Keratinocyte (primary cell): ENCODE measurements at places on chromosomes 13 and 19.

GRCh38 chr19:44512326-44513298 is 12.3 kb upstream of the ZNF180 start:
- H3K4me1 ChIP-seq = no peaks in the 10 kb centered on the region
- H3K36me3 ChIP-seq = no peaks in the 10 kb centered on the region
- DNase-seq = peak; percentile 26
- no peak overlapping the region for H3K27ac ChIP-seq
- no peaks in the 10 kb centered on the region for H3K27me3 ChIP-seq

GRCh38 chr13:96417939-96418685 is 328.2 kb downstream of the HS6ST3 start:
- no peaks in the 10 kb centered on the region for H3K4me1 ChIP-seq
- no peak overlapping the region for H3K27ac ChIP-seq
- H3K27me3 ChIP-seq = no peaks in the 10 kb centered on the region
- no peak overlapping the region for H3K4me3 ChIP-seq
- no peak for DNase-seq
- H3K36me3 ChIP-seq = no peaks in the 10 kb centered on the region

- H3K4me3 ChIP-seq = no peak overlapping the region
- H3K36me3 ChIP-seq = peaks cover 2% of the 10 kb centered on the region
- no peak overlapping the region for H3K27ac ChIP-seq
- no peaks in the 10 kb centered on the region for H3K27me3 ChIP-seq
Observed at GRCh38 chr13:110352735-110353134, 45.7 kb downstream of the COL4A2 start.

DNA sequence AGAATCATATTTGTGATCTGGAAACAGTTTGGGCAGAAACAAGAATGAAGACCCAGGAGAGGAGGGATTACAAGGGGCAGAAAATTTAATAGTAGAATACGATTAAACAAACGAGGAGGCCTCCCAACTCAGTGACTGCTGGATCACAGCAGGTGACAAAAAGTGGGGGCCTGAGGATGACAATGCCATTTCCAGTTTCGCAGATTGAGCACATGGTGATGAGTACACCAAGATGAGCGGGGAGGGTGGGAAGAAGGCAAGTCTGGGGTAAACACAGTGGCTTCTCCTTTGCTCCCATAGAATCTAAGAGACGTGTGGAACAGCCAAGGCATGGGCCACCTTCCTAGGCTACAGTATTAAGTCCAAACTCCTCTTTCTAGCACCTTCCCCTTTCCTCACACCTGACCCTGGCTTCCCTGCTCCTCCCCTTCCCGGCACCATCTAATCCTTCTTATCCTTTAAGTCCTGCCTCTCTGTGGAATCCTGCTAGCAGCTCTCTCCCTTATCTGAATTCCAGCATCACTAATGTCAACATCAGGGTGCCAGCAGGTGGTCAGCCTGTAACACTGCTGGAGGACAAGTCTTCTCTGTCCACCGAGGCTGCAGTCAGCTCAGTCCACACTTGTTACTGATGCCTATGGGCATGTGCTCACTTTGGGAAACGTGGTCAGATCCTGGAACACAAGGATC is 13.5 kb downstream of the ATP7B start:
- DNase-seq = no peak
- H3K4me1 ChIP-seq = peaks cover 12% of the 10 kb centered on the region
- H3K27me3 ChIP-seq = peaks cover 12% of the 10 kb centered on the region
- no peak overlapping the region for H3K4me3 ChIP-seq
- H3K36me3 ChIP-seq = no peaks in the 10 kb centered on the region

- peak within 1 kb of the TSS; percentile 10 for H3K4me3 ChIP-seq
- H3K36me3 ChIP-seq = no peaks in the 10 kb centered on the region
- H3K27me3 ChIP-seq = no peaks in the 10 kb centered on the region
- no peak within 1 kb of the TSS for H3K27ac ChIP-seq
- H3K4me1 ChIP-seq = no peaks in the 10 kb centered on the region
- DNase-seq = no peak
Observed at GRCh38 chr13:44373601-44374347, at the start of gene SERP2. Gene SERP2 (plus strand): TSS chr13:44373824. CDS start chr13:44374026, 202 bp downstream.

DNA sequence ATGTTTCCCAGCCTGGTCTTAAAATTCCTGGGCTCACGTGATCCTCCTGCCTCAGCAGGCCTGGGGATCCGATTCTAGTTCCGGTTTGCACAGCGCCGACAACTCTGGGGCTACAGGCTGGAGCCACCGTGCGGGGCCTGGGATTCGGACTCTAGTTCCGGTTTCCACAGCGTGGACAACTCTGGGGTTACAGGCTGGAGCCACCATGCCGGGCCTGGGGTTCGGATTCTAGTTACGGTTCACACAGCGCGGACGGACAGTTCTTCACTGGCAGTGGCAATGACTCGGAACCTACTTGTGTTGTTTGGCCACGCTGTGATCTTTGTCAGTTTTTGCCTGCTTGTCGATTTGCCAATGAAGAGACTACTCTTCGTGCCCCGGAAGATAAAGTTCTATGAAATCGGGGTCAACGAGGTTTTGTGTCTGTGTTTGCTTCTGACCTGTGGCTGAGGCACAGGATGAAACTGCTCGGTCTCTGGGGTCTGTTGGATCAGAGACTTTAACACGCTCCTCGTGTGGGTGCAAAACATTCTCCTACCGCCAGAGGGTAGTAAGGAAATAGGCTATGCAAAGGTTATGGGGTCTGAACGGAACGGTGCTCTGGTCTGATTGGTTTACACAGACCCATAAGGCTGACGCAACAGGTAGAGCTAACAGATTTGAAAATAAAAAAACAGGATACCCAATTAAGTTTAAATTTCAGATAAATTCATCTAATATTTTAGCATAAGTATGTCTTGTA is 12.1 kb upstream of the ZSCAN1 start:
- H3K4me3 ChIP-seq = no peak overlapping the region
- no peak for DNase-seq
- H3K36me3 ChIP-seq = no peaks in the 10 kb centered on the region
- no peaks in the 10 kb centered on the region for H3K4me1 ChIP-seq

- H3K4me3 ChIP-seq = no peak overlapping the region
- peaks cover 1% of the 10 kb centered on the region for H3K4me1 ChIP-seq
- H3K27ac ChIP-seq = no peak overlapping the region
- no peaks in the 10 kb centered on the region for H3K27me3 ChIP-seq
Observed at GRCh38 chr13:24644036-24644435, 36.2 kb upstream of the ATP12A start.

DNA sequence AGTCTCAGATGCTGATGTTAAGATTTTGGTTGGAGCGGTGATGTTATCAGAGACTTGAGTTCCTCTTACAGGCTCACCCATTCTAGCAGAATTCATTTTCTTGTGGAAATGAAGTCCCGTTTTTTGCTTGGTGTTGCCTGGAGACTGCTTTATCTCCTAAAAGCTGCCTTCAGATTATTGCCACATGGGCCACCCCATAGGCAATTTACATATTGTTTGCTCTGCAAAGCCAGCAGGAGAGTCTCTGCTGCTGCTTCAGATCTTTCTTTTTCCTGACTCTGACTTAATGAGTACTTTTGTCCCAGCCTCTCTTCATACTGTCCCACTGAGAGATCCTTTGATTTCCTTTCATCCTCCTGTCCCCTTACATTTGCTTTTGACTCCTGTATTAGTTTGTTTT is 114.6 kb downstream of the TDRD3 start:
- no peak for DNase-seq
- H3K4me3 ChIP-seq = no peak overlapping the region
- no peaks in the 10 kb centered on the region for H3K36me3 ChIP-seq
- no peaks in the 10 kb centered on the region for H3K27me3 ChIP-seq
- H3K4me1 ChIP-seq = peaks cover 2% of the 10 kb centered on the region

- H3K4me3 ChIP-seq = peak overlapping the region; percentile 54
- no peak overlapping the region for H3K27ac ChIP-seq
- H3K4me1 ChIP-seq = peaks cover 4% of the 10 kb centered on the region
Observed at GRCh38 chr13:20721454-20722357, 18.2 kb downstream of the IL17D start.

GRCh38 chr13:107203146-107203847 is 635.4 kb upstream of the ARGLU1 start:
- no peaks in the 10 kb centered on the region for H3K4me1 ChIP-seq
- DNase-seq = no peak
- no peak overlapping the region for H3K27ac ChIP-seq
- no peak overlapping the region for H3K4me3 ChIP-seq
- H3K27me3 ChIP-seq = no peaks in the 10 kb centered on the region

- H3K4me3 ChIP-seq = no peak overlapping the region
- no peaks in the 10 kb centered on the region for H3K36me3 ChIP-seq
- no peak overlapping the region for H3K27ac ChIP-seq
Observed at GRCh38 chr19:46626446-46626845, 1.6 kb upstream of the PTGIR start.

DNA sequence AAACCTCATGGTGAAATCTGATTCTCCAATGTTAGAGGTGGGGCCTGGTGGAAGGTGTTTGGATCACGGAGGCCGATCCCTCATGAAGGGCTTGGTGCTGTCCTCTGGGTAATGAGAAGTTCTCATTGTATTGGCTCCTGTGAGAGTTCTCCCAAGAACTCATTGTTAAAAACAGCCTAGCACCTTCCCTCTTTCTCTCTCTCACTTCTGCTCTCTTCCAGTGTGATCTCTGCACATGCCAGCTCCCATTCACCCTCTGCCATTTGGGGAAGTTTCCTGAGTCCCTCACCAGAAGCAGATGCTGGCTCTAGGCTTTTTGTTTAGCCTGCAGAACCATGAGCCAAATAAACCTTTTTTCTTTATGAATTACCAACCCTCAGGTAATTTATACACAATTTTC is 3.1 kb upstream of the SUCLA2 start:
- no peak overlapping the region for H3K4me3 ChIP-seq
- no peak for DNase-seq
- no peaks in the 10 kb centered on the region for H3K36me3 ChIP-seq
- peaks cover 62% of the 10 kb centered on the region for H3K4me1 ChIP-seq
- H3K27ac ChIP-seq = no peak overlapping the region

GRCh38 chr13:59885076-59885475 is 278.7 kb downstream of the DIAPH3 start:
- H3K27me3 ChIP-seq = no peaks in the 10 kb centered on the region
- no peak for DNase-seq
- peaks cover 2% of the 10 kb centered on the region for H3K4me1 ChIP-seq
- no peaks in the 10 kb centered on the region for H3K36me3 ChIP-seq
- no peak overlapping the region for H3K4me3 ChIP-seq

DNA sequence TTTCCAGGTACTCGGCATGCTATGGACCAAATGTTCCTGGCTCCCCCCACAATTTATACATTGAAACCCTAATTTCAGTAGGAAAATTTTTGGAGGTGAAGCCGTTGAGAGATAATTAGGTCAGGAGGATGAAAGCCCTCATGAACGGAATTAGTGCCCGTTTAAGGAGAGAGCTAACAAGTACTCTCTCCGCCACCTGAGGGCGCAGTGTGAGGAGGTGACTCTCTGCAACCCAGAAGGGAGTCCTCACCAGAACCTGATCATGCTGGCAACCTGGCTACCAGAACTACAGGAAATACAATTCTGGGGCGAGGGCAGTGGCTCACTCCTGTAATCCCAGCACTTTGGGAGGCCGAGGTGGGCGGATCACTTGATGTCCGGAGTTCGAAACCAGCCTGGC is 397.8 kb downstream of the SLITRK5 start:
- H3K4me3 ChIP-seq = no peak overlapping the region
- H3K27me3 ChIP-seq = no peaks in the 10 kb centered on the region
- H3K27ac ChIP-seq = no peak overlapping the region

DNA sequence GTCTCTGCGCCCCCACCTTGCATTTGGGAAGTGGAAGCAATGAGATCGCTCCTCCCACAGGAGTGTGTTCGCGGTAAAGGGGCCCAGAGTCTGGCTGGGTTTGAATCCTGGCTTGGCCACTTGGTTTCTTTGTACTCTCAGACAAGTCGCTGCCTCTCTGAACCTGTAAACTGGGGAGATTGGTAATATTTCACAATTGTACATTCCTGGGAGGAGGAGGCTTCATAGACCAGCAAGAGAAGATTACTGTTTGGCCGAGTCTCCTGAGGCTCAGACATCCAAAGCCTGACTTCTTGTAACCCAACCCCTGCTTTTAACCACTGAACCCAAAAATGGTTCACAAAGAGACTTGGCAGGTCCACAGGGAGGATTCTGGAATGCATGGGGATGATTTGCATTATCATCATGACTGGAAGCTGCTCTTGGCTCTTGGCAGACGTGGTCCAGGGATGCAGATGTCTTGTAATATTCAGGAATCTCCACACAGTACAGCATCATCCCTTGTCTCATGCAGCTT is 13.6 kb upstream of the STRN4 start:
- H3K4me1 ChIP-seq = peaks cover 26% of the 10 kb centered on the region
- H3K27me3 ChIP-seq = no peaks in the 10 kb centered on the region
- DNase-seq = no peak
- peaks cover 4% of the 10 kb centered on the region for H3K36me3 ChIP-seq
- H3K27ac ChIP-seq = no peak overlapping the region
- no peak overlapping the region for H3K4me3 ChIP-seq

DNA sequence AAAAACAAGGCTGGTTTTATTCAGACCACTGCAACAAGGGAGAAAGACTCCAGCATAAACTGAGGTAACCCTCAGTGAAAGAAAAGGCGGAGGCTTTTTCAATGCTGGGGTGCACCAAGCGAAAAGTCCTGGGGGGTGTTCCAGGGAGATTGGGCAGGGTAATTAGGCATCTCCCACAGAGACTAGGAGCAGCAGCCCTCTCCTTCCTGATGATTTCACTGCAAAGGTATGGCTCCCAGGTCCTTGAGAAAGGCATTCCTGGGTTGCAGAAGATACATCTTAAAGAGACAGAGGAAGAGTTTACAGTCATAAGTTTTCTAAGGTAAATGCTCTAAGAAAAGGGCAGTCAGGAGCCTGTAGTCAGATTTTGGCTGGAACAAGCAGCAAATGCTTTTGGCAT is 412.0 kb downstream of the FOXO1 start:
- no peak overlapping the region for H3K4me3 ChIP-seq
- H3K4me1 ChIP-seq = peaks cover 19% of the 10 kb centered on the region
- no peak overlapping the region for H3K27ac ChIP-seq
- H3K27me3 ChIP-seq = no peaks in the 10 kb centered on the region
- H3K36me3 ChIP-seq = no peaks in the 10 kb centered on the region

- H3K4me1 ChIP-seq = peaks cover 7% of the 10 kb centered on the region
- no peak overlapping the region for H3K4me3 ChIP-seq
- DNase-seq = no peak
- H3K36me3 ChIP-seq = no peaks in the 10 kb centered on the region
- peak overlapping the region; percentile 19 for H3K27ac ChIP-seq
Observed at GRCh38 chr19:23525276-23525852, 130.1 kb upstream of the ZNF91 start.

DNA sequence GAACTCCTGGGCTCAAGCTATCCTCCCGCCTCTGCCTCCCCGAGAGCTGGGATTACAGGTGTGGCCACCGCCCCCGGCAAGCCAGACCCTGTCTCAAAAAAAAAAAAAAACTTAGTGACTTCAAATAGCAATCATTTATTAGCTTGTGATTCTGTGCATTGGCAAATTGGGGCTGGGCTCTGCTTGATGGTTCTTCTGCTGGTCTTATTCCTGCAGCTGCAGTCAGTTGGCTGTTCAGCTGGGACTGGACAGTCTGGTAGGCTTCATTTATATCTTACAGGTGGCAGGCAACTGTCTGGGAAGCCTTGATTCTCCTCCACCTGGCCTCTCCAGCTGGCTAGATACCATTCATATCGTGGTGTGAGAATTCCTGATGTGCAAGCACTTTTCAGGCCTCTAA is 7.4 kb downstream of the DHDH start:
- H3K4me1 ChIP-seq = no peaks in the 10 kb centered on the region
- no peaks in the 10 kb centered on the region for H3K27me3 ChIP-seq
- DNase-seq = no peak
- no peak overlapping the region for H3K4me3 ChIP-seq
